Left kidney (tissue), 8 donors: ENCODE measurements at places on chromosomes 6 and 20.

DNA sequence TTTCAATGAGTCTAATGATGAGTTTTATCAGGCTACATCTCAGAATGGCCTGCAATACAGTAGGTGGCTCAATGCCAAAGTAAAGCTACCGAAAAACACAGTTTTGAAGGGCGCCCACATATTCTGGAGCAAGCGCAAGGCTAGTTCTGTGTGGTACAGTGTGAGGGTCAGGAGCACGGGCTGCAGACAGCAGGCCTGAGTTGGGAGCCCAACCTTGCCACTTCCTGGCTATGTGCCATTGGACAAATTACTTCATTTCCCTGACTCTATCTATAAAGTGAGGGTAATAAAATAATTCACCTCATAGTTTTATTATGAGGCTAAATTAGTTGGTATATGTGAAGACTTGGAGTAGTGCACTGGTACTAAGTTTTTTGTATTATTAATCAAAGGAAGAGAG lies 150.7 kb downstream of the OPN5 start:
- no peak for DNase-seq

DNA sequence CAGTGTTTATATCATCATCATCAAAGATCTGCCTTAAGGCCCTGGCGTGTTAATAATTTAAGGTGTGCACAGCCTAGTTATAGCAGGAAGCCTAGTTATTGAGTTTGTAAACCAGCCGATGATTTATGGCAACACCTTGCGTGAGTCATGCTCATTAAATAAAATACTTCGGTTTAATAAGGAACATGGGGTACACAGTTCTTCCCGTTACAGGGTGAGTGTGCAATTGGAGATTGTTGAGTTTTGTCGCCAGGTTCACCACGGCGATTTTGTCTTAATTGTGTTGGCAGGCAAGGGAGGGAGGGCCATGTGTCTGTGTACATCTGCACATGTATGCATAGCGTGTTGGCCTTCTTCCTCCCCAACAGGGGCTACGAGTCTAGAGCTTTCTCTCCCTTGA lies 104.0 kb downstream of the TFAP2A start:
- DNase-seq: no peak

DNA sequence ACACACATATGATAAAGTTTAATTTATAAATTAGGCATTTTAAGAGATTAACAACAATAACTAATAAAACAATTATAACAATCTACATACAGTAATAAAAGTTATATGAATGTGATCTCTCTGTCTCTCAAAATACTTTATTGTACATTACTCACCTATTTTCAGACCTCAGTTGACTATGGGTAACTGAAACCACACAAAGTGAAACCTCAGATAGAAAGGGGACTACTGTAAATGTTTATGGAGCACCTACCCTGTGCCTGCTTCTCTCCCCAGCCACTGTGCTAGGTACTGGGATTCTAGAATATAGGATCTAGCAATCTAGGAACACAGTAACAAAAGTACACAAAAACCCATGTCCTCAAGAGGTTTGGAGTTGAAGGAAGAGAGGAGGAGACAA lies 63.4 kb upstream of the BTN3A2 start:
- no peak for DNase-seq

GRCh38 chr6:136365776-136366354 lies 76.2 kb upstream of the BCLAF1 start:
- no peak for DNase-seq

DNA sequence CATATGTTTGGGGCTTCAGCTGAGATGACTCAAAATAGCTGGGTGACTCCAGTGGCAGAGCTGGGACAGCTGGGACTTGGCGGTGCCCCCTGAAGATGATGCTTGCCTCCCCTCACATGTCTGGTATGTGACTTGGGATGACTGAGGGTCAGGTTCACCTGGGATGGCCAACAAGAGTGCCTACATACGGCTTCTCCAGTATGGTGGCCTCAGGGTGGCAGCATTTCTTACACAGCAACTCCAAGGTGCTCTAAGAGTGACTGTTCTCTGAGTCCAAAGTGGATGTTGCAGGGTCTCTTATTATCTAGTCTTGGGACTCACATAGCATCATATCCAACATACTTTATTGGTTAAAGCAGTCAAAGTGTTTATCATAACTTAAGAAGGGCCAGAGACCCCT lies 87.8 kb upstream of the CENPW start:
- no peak for DNase-seq

GRCh38 chr6:80388507-80388906 lies 282.0 kb downstream of the BCKDHB start:
- no peak for DNase-seq

GRCh38 chr6:78749326-78749725 lies 118.0 kb upstream of the IRAK1BP1 start:
- DNase-seq: no peak

- DNase-seq: no peak
Measured at GRCh38 chr20:40314278-40314677, 374.8 kb downstream of the MAFB start.

GRCh38 chr20:44485078-44485829 lies 9.6 kb downstream of the TTPAL start:
- no peak for DNase-seq

DNA sequence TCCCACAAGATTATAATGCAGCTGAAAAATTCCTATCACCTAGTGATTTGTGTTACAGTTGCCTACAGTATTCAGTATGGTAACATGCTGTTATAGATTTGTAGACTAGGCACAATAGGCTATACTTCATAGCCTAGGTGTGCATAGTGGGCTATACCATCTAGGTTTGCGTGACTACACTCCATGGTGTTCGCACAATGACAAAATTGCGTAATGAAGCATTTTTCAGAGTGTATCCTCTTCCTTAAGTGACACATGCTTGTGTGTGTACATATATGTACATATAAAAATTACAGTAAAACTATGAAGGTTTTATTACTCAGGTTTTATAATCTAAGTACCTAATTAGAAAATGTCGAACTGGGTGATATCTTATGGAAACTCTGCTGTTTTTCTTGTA lies 133.0 kb downstream of the FARS2 start:
- DNase-seq: no peak

GRCh38 chr6:28651161-28651560 lies 125.5 kb downstream of the GPX5 start:
- DNase-seq: no peak

DNA sequence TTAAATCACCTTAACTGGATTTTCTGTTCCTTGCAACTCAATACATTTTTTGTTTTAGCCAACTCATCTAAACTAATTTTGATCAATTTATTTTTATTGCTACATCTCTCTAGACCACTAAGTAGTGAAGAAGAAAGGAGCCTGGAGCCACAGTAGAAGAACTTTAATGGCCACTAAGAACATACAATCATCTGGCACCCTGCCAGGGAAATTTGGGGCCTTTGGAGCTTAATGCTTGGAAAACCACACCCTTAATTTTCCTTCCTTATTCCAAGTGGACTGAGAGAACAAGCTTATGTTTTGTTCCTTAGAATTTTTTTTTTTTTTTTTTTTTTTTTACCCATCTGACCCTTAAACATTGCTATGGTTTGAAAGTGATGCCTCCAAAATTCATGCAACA lies 12.0 kb upstream of the GMDS start:
- DNase-seq: no peak

DNA sequence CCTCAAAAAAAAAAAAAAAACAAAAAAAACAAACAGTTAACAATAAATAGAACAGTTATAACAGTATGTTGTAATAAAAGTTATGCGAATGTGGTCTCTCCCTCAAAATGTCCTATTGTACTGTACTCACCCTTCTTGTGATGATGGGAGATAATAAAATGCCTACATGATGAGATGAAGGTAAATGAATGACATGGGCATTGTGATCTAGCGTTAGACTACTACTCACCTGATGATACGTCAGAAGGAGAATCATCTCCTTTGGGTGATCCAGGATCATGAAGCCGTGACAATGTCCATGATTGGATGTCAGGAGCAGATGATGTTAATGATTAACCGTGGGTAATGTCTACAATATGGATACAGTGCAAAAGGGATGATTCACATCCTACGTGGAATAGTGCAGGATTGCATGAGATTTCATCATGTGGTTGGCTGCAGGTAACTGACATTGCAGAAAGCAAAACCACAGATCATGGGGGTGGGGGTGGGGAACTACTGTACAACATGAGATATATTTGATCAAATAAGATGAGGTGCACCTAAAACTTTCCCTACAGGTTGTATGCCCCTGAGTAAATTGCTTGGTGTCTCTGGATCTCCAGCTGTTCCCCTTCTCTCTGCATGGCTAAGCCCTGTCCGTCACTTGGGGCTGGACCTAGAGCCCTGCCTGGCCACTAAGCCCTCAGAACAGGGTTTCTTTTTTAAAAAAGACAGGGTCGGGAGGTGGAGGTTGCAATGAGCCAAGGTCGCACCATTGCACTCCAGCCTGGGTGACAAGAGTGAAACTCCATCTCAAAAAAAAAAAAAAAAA lies 6.2 kb upstream of the RBCK1 start:
- no peak for DNase-seq

GRCh38 chr6:135985471-135985870 lies 134.0 kb downstream of the PDE7B start:
- DNase-seq: no peak

GRCh38 chr6:156869980-156870398 lies 92.8 kb downstream of the ARID1B start:
- no peak for DNase-seq

DNA sequence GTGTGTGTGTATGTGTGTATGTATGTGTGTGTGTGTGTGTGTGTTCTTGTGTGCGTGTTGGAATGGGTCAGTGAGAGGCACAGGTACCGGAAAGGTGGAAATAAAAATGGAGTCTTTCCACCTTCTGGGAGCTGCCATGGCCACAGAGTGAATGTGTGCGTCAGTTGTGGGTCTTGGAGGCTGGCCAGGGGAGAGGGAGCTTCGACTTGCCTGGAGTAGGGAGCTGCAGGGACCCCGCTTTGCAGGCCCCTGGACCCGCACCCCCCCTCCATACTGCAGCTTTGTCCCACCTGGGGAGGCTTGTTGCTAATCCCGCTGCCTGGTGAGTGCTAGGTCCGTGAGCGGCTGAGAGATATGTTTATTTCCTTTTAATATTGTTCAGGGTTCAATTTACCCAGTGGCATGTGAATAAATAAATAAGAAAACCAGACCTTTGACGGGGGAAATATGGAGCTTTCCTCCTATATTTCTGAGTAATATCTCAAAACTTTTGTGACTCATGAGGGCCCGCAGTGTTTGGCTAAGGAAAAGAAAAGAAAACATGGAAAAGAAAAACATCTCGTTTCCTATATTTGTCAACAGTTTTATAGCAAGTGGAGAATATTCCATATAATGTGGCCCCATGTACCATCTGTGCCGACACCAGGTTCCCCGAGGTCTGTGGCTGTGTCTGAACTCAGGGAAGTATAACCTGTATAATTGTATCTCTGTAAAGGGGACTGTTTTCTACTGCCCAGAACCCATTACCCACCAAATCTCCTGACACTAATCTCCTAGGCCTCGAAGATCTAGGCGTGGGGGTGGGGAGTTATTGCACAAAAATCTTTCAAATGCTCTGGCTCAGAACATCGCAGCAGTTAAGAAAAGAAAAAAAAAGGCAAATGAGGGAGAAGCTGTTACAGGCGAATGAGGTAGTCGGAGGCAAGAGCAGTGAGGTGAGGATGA lies 24.6 kb upstream of the CCDC167 start:
- no peak for DNase-seq

DNA sequence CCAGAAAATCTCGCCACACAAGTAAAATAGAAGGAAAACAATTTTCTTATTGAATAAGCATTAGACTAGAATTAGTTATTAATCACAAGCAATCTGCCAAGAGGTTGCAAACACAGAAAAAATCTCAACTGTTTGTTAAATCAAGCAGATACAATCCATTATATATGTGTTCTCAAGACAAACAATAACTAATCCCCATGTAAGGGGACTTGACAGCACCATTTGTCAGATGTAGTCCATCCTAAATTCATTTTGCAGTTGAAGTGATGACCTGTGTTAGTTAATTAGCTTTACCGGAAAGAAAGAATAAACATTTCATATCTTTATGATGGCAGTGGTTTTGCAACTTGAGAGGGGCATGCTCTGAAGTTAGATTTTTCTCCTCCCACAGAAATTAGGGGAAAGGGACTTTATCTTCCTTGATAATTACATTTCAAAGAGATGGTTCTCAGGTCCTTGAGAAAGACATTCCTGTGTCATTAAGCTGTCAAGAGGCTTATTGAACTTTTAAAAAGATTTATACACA lies 1588.0 kb downstream of the GRIK2 start:
- DNase-seq: no peak

GRCh38 chr6:162203287-162203686 lies 524.3 kb downstream of the PRKN start:
- DNase-seq: no peak

GRCh38 chr6:143939364-143939763 lies 68.7 kb downstream of the PLAGL1 start:
- no peak for DNase-seq

GRCh38 chr6:12476484-12476883 lies 186.3 kb downstream of the EDN1 start:
- no peak for DNase-seq
